Endothelial cell (in vitro differentiated cells): ENCODE measurements at places on chromosomes 2 and 18. TPM values are rescaled to one million over a fixed set of nuclear protein-coding genes. Genes with fewer than 3 reads are reported as not detected.
A peak's percentile ranks its signal among the peaks of the same experiment; 100 is the strongest.

The GAREM2 gene
- total RNA-seq, result 4.6 TPM

- no peak for DNase-seq
These were observed 271.8 kb upstream of the TFPI start for GRCh38 chr2:187826023-187826422.

GRCh38 chr2:124804014-124804940 lies 779.2 kb downstream of the CNTNAP5 start:
- peak; percentile 22 for DNase-seq

The FOXI3 gene
- total RNA-seq, result 0.69 TPM

The ZSCAN30 gene
- 30.0 TPM for total RNA-seq

GRCh38 chr2:135890835-135891234 lies 14.6 kb upstream of the MCM6 start:
- no peak for DNase-seq

GRCh38 chr2:45257820-45258219 lies 248.6 kb upstream of the SIX2 start:
- DNase-seq, result no peak

DNA sequence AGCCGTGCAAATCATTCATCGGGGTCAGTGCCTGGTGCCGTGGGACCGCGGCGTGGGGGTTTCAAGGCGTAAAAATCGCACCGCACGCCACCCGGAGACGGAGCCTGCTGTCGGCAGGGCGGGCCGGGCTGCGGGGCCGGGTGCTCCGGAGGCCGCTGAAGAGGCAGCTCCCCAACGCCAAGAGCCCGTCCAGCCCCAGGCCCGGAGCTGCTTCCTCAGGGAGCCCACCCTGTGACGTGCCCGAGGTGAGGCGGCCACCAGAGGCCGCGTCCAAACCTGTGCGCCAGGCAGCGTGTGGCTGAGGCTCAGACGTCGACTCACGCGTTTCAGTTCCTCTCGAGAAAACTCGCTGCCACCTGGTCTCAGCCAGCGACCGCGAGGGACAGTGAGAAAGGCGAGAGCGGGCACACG lies 98.1 kb downstream of the NFATC1 start:
- no peak for DNase-seq

The MBOAT2 gene
- 71.6 TPM for total RNA-seq

DNA sequence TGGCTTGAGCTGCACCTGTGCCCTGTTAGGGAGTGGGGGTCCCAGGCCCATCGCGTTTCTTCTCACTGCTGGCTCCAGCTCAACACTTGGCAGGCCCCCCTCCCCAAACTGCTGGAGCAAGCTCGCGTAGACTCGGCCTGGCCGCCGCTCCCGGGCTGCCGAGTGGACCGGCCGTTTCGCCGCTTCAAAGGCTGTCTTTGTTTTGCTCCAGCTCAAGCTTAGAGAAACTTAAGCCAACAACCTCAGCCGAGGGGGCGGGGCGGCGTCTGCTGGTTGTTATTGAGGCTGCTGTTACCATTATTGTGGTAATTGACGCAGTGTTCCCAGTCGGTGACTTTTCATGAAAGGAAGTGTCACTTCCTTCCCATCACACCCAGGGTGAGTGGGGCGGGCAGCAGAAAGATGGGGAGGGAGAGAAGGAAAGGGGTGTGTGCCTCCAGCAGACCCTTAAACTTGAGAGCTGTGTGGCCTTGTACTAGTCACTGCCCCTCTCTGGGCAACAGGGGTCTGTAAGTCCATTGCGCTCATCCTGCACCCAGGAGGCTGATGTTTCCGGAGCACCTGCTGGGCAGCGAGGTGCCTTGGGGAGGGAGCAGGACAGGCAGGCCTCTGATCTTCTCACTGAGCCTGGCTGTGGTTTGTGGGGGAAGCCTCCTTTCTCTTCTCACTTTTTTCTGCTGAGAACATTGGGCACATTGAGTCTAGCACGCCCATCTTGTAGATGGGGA lies 2.1 kb downstream of the ARID5A start:
- DNase-seq, result peak; percentile 45

The AQP12A gene
- total RNA-seq, result not detected

DNA sequence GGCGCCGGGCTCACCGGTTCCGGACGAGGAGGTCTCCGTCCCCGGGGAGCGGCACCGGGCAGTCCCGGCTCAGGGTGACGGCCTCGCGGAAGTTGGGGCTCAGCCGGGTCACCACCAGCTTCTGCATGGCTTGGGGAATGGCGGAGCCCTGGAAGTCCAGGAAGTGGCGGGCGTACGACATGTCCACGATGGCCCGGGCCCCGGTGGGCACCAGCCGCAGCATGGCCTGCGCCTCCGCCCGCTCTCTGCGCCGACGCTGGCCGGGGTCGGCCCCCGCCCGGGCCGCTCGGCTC lies 157 bp downstream of the PTGR3 start:
- DNase-seq, result no peak

GRCh38 chr2:190819840-190820301 lies 60.8 kb upstream of the GLS start:
- no peak for DNase-seq

DNA sequence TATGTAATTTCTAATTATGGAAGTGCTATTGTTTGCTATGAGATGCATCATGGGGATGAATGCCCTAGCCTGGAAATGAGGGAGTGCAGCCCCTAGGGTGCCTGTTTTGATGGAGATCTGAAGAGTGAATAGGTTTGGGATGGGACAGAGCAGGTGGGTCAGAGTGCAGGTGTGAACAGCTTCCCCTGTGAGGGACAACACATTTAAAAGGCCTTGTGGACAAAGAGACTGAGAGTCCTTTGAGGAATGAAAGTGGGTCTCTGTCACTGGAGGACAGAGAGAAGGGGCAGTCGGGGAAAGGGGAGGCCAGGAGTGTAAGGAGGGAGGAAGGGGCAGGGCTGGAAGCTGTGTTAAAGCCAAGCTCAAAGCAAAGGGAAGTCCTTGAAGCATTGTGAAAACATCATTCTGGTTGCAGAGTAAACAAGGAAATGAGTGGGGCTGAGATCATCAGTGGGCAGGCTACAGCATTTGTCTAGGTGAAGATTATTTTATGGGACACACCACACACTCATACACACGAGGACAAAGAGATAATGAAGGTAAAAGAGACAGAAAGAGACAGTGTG lies 877.6 kb downstream of the SLC4A3 start:
- DNase-seq, result peak; percentile 7

The MAP3K20 gene
- total RNA-seq, result 11.8 TPM

- DNase-seq, result no peak
These were observed 41.7 kb downstream of the TEX44 start for GRCh38 chr2:231634412-231634811.

The MLPH gene
- 0.36 TPM for total RNA-seq

GRCh38 chr2:45332094-45332493 lies 279.0 kb downstream of the SRBD1 start:
- no peak for DNase-seq

DNA sequence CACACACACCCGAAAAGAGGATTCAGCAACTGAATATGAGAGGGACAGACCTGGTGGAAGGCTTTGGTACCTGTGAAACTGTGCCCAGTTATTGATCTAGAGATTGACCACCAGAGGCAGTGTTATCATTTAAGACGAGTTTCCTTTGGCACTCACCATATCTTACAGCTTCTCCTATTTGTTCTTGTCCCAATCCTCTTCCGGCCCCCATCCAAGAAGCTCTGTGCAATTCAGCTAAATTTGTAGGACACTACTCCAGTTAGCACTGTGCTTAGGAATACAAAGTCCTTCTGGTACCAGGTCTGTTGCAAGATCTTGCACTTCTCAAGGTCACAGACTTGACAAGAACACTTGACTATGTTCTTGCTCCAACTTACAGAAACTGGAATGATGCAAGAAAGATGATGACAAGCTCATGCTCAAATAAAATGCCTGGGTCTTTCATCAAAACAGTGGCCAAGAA lies 177.7 kb downstream of the TMEM247 start:
- DNase-seq, result no peak

DNA sequence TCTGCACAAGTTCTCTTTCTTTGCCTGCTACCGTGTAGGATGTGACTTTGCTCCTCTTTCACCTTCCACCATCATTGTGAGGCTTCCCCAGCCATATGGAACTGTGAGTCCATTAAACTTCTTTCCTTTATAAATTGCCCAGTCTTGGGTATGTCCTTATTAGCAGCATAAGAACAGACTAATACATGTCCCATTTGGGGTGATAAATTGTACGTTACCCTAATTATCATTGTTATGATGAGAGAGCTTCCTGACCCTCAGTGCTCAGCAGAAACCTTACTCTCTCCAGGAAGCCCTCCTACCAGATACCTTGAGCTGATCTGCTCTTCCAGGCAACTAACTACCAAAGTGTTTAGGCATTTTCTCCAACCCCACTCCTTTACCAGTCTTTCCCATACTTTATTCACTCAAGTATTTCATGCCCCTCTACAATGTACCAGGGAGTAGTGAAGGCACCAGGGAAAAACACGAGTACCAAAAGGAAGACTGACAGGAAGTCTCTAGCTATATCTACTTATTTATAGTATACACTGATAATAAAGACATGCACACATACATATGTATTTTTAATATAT lies 196.2 kb downstream of the MYCN start:
- no peak for DNase-seq

The ATP8B1 gene
- 66.7 TPM for total RNA-seq

The KCNG2 gene
- total RNA-seq, result 0.56 TPM

GRCh38 chr2:109459485-109459884 lies 154.3 kb downstream of the SEPTIN10 start:
- no peak for DNase-seq
